ENCODE measurements at places on chromosomes 16 and 17.

GRCh38 chr16:50531359-50531758, 16.8 kb upstream of the NKD1 start:
- no peak for DNase-seq

- no peak for DNase-seq
Observed at GRCh38 chr17:20156196-20157000, 147.2 kb downstream of the SPECC1 start.

- DNase-seq: no peak
Observed at GRCh38 chr16:56327929-56328258, 97.5 kb downstream of the AMFR start.

DNA sequence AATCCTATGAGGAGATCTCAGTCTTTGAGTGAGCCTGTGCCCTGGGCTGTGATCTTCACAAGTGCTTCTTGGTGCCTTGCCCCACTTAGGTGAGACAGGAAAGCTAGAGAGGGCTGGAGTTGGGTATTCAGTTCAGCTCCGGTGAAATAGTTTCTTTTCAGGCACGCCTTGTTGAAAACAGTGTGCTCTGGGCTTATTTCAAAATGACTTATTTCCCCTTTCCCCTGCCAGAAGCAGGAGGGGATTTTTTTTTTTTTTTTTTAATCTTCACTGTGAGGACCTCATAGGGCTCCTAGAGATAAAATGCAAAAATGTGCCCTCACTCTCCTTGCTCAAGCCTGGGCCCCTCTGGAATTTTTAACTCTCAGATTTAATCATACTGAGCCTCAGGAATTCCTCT, 27.2 kb downstream of the MOSMO start:
- DNase-seq: no peak

GRCh38 chr16:75868636-75869632, 142.6 kb upstream of the CPHXL start:
- DNase-seq: peak; percentile 82

- DNase-seq: no peak
Observed at GRCh38 chr17:30393491-30393890, 14.8 kb downstream of the CPD start.

GRCh38 chr17:32755045-32755805, 121.7 kb downstream of the MYO1D start:
- DNase-seq: peak; percentile 72

DNA sequence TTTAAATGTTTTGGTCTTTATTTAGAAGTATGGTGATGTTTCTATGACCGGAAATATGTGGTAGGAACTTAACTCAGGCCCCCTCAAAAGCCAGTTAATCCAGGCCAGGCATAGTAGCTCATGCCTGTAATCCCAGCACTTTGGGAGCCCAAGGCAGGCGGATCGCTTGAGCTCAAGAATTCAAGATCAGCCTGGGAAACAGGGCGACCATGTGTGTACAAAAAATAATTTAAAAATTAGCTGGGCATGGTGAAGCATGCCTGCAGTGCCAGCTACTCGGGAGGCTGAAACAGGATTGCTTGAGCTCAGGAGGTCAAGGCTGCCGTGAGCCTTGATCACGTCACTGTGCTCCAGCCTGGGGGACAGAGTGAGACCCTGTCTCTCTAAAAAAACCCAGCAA, 10.3 kb downstream of the RSL1D1 start:
- no peak for DNase-seq

GRCh38 chr17:82014971-82015310, 7.7 kb downstream of the CENPX start:
- DNase-seq: no peak

DNA sequence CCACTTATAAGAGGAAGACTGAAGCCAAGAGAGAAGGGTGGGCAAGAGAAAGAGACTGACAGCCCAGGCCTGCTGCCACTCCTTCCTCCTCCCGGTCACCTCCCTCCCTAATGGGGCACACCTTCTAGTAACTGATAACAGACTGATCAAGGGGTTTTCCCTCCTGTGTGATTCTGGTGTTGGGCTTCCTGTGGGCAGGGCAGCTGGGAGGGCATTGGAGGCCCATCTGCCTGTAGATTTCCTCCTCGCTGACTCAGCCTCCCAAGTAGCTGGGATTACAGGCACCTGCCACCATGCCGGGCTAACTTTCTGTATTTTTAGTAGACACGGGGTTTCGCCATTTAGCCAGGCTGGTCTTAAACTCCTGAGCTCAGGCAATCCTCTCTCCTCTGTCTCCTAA, 16.2 kb downstream of the CA4 start:
- no peak for DNase-seq

DNA sequence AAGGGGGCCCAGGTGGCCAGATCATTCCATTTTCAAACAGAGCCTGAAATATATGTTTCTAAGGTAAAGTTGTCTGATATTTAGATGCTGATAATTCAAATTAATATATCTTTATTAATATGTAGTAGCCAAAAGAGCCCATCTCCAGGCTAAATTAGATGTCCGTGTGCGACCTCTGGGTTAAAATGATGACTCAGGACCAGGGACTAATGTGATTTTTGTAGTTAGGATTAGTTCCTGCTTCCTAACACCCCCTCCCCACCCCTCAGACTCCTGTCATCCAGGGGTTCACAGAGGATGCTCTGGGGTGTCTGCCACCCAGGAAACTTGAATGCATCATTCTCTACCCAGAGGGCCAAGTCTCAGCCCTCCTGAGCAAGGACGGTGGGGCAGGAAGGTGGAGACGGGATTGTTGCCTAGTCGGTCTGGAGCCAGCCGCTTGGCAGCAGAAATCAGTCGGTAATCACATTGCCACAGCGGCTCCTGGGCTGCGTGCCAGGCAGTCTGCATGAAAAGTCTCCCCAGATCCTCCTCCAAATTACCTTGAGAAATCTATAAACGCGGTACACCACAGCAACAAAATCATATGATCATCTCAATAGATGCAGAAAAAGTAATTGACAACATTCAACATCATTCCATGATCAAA, 29.8 kb downstream of the CNGB1 start:
- no peak for DNase-seq

DNA sequence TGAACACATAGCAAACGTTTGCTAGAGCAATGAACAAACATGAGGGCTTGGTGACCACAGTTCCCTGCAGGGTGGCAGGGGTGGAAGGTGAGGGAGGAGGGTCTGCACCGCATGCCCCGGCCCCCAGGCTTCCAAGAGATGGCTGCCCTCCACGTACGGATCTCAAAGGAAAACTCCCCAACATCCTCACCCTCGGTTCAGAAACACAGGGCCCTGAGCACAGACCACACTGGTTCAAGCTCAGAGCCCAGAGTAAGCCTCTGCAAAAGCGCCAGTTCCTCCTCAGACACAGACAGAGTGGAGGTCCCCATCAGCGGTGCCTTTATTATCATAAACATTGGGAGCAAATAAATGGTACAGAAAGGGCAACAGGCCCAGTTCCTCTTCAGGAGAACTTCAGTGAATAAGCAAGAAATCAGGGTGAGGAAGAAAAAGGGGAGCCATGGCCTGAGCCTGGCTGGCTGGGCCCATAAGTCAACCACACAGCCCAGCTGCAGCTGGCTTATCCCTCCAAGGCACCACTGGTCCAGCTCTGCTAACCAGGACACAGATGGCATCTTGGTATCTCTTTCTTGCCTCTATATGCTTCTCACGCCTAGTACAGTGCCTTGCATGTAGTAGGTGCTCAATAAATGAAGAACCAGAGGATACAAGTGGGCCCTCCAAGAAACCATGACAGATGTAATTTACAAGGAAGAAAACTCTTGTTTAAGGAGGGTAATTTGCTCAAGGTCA, 11.0 kb downstream of the MPO start:
- no peak for DNase-seq

- no peak for DNase-seq
Observed at GRCh38 chr16:73036074-73036826, 11.7 kb downstream of the ZFHX3 start.

DNA sequence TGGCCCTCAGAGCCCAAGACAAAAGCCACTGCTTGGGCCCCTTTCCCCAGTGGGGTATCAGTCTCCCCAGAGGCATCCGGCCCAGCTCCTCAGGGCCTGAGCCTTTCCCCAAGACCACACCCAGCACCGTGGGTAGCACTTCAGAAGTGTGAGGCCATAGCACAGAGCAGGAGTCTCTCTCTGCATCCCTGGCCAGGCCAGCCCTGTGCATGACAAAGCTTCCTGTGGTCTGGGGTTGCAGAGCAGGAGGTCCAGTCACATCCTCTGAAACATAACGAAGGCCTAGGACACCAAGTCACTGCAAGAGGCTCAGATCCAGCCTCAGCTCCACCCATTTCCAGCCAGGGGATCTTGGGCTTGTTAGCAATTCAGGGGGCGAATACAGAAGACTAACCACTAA, 56.8 kb upstream of the ZNF423 start:
- no peak for DNase-seq

DNA sequence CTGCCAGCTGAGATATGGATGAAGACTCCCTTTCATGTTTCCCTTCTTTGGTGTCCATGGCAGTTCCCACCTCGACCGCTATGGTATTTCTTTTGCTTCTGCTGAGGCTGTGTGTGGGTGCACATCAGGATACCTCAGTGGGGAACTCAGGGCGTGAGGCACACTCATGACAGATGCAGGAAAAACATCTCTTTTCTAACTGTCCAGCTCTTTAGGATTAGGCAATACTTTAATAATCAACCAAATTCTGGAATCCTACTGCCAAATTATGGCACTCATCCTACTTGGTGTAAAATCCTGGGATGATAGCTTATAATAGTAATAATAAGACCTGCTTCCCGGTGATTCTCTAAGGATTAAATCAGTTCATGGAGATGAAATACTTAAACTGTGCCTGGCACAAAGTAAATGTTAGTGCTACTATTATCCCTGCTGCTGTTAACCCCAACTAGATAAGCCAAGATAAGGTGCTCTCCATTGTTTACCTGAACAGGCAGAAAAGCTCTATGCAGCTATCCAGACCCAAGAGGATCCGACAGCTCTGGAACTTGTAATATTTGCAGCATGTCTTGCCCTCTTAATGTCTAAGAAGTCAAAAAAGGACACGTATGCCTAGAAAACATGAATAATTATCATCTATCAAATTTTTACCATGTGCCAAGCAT, 543.3 kb downstream of the WWOX start:
- no peak for DNase-seq

GRCh38 chr17:2925011-2925410, 128.8 kb downstream of the RAP1GAP2 start:
- DNase-seq: no peak

DNA sequence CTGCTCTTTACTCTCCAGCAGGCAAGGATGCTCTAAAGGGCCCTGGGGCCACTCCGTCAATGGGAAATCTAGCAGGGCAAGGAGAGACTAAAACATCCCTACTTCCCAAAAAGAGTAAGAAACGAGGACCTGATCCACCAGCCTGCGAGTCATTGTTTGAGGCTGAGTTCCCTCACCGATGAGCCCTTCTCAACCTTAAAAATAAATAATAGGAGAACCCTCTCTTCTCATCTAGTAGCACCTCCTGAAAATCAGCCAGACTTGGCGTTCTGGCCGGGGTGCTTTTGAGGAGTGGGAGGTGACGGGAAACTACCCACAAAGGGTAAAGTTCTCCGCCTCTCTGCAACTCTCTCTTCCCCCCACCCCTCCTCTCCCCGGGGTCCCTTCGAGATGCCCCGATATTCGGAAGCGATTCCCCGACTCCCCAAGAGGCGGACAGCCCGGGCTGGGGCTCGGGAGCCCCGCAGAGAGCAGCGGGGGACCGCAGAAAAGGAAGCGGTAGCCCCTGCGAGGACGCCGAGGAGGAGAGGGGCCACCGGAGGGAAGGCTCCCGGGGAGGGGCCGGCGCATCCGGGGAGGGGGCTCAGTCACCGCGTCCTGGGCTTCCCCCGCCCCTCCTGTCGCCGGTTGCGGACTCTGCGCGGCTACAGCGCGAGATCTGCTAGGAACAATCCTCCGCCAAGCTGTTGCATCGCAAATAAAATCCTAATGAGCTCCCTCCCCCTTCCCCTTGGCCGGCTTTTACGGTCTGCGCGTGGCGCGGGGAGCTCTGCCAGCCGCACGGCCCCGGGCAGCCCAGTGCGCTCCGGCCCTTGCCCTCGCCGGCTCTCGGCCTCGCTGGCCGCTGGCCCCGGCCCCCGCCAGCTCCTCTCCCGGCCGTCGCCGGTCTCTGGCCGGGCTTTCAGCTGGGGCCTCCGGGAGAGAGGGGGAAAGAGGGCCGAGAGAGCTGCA, 1.3 kb downstream of the HOXB9 start:
- DNase-seq: no peak

DNA sequence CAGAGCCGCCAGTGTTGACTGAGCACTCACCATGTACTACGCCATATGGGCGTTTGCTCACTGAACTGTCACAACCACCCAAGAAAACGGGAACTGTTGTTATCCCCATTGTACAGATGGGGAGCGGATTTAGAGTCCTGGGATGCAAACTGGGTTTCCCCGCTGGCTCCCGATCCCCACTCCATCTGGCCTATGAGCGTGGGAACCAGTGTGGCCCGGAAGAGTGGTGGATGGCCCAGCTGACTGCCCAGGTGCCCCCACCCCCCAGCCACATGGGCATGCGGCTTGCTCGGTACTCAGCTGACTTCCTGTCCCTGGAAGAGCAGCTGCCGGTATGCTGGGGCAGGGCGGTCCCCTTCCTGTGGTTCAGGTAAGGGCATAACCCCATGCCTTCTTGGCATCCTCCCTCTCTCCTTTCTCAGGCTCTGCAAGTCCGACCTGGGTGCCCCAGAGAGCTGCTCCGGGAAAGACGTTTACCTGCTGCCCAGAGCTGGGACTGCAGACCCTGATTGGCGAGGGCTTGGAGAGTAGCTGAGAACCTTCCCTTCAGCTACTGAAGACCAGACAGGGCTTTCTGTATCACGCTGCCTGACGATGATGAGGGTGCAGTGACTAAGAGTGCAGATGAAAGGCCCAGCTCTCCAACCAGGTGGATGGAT, 16.2 kb downstream of the SOCS3 start:
- no peak for DNase-seq

- DNase-seq: no peak
Observed at GRCh38 chr16:86577314-86577971, 906 bp upstream of the FOXL1 start.

GRCh38 chr17:20315311-20315710, 152.0 kb downstream of the LGALS9B start:
- DNase-seq: no peak

DNA sequence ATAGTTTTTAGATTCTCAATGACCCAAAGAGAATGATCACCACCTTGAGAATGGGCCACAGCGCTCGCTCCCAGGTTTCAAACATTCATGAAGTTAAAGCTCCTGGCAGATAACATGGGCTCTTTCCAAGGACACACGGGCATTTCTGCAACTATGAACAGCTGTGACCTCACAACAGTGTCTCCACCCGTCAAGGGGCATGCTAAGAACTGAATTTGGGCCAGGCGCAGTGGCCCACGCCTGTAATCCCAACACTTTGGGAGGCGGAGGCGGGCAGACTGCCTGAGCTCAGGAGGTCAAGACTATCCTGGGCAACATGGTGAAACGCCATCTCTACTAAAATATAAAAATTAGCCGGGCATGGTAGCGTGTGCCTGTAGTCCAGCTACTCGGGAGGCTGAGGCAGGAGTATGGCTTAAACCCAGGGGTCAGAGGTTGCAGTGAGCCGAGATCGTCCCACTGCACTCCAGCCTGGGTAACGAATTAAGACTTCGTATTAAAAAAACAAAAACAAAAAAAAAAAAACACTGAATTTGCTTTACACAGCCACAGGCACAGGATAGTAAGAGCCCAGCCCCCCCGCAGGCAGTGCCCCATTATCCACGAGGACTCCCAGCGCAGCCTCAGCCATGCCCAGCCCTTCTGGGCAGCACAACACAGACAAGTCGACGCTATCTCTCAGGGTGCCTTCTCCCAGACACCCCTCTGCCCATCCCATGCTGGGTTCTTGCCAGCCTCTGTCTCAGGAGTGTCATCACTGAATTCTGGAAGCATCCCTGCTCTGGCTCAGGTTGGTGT, 7.2 kb downstream of the USP7 start:
- no peak for DNase-seq
